T-helper 2 cell (primary cell): ENCODE measurements at places on chromosomes 16 and 17.

DNA sequence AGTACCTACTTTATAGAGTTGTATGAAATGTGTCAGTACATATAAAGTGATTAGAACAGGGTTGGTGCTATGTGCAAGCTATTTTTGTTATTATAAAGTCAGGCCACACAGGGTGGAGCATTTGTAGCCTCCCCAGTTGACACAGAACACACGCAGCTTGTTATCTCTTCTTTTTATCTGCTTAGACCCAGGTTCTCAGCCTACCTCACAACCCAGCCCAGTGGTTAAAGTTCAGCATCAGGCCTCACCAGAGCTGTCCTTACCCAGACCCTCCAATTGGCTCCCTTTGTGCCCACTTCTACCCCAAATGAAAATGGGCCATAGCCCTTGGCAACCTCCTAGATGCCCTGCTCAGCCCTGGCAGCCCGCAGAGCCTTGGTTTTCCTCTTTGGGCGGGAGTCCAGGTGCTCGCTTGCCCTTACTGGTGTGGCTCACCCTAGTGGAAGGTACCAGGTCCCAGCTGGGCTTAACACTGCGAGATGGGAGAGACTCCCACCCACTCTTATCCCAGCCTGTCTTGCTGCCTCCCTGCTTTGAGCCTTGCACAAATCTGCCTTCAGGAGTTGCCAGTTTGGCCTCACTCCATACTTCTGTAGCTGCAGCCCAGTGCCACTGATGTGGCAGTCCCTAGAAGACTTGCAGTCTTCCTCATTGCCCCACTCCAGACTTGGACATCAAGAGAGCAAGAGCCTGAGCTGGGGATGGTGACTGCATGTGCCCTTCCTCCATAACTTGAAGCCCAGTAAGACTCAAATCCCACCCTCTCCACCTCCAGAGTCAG, 1.1 kb upstream of the PIGS start:
- no peak for DNase-seq

- no peak for DNase-seq
These were observed 1208.4 kb upstream of the CDH8 start for GRCh38 chr16:63244631-63245030.

DNA sequence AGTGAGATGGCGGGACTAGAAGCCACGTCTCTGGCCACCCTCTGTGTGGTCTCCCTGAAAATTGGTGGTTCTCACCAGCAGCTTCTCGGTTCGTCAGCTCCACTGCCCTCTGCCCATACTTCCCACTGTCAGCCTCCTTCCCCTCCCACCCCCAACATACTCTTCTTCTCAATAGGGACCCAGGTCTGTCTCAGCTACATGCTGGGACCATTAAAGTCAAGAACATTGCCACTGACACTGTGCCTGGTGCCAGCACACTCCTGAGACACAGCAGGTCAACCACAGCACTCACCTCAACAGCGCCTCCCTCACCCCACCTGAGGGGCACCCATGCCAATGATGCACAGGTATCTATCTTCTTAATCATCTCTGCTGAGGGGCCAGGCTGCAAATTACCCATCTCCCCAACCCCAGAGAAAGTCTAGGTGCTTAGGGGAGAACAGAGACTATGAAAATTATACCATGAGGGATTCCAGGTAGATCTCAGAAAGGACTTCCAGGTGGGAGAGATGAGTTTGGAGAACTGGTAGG, 1.3 kb downstream of the PLXDC1 start:
- DNase-seq: no peak

DNA sequence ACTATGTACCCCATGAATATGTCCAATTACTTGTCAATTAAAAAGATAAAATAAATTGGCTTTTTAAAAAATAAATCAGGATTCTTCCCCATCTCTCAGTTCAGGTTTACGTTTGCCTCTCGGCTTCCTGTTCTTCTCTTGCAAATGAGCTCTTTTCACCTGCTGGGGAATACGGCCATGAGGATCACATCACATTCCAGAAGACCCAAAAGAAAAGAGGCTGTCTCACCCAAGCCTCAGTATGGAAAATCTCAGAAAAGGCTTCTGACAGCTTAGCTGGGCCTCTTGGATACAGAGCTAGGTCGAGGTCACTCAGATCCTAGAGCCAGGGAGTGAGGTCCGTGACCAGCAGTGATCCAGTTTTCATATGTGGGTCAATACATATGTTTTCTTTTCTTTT, 171.2 kb upstream of the SDK2 start:
- DNase-seq: no peak

- DNase-seq: no peak
These were observed 28.9 kb upstream of the ABCC12 start for GRCh38 chr16:48184681-48185080.

DNA sequence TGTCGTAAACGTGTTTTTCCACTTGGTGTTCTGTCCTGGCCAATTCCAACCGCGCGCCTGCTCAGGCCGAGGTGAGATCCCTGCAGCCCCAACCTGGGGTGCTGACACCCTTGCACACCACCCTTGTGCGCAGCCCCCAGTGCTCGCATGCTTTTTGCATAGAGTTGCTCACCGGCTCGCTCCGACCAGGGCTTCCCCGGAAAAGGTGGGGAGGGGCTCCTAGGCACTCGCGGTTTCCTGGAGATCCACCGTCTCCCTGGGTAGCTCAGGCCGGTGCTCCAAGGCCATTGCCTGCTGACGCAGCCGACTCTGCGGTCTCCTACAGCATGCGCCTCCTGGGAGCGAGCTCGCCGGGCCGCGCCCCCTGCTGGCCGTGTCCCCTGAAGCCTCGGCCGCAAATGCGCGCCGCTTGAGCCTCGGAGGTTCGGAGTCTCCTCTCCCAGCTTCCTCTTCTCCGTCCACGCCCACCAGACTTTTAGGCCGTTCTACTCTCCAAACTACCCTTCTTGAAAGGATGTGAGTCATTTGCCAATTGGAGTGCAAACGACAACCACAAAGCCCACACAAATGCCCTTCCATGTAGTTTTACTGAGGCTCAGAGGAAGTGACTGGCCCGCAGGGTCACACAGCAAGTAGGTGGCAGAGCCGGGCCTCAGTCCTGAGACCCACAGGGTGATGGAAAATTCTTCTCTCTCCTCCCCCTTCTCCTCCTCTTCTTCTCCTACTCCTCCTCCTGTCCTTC, 7.2 kb upstream of the PDP2 start:
- peak; percentile 98 for DNase-seq
